Right lobe of liver (tissue), 6 donors: ENCODE measurements at places on chromosomes 6 and 20. TPM values are rescaled to one million over a fixed set of nuclear protein-coding genes. Genes with fewer than 3 reads are reported as not detected.

The SLC32A1 gene
- total RNA-seq: not detected

The DEFB115 gene
- not detected for total RNA-seq

The TMEM217 gene
- total RNA-seq: 2.0 TPM

The HLA-DPA1 gene
- total RNA-seq: 74.8 TPM

The SLC2A4RG gene
- total RNA-seq: 144 TPM

The ZNF391 gene
- total RNA-seq: 0.18 TPM

The PXDC1 gene
- 64.3 TPM for total RNA-seq

The MTRF1L gene
- 16.8 TPM for total RNA-seq

The C6orf163 gene
- 1.4 TPM for total RNA-seq

The ZSCAN23 gene
- total RNA-seq: 0.73 TPM

The TMEM74B gene
- total RNA-seq: 1.4 TPM

The PBOV1 gene
- not detected for total RNA-seq

The C20orf144 gene
- total RNA-seq: not detected

The RCAN2 gene
- 2.1 TPM for total RNA-seq

The TLDC2 gene
- not detected for total RNA-seq
